ENCODE measurements at places on chromosomes 7 and 10.

DNA sequence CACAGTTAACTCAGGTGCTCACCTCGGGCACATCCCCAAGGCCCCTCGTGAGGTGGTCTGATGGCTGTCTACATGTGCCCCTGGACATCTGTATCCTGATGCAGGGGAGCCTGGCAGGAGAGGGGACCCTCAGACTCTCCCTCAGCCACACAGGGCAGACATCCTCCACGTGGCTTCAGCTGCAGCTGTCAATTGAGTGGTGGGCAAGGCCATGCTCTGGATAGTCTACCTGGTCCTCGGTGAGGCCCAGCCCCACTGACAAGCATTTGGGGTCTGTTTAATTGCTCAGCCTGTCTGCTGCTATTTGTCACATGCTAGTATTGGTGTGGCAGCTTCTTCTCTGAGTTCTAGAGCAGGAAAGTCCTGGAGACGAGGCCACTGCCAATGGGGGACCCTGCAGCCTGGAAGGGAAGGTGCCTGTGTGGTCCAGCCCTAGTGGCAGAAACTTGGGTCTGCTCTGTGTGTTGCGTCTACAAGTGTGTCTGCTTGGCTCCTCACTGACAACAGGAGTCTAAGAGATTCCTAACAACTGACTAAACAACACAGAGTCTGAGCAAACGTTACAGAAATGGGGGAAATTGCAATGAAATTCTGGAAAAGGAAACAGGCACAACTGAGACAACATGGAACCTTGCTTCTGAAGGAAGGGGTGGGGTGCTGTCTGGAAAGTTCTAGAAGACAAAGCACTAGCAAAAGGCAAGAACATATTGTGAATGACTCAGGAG, 59.3 kb upstream of the IGFBP3 start:
- DNase-seq = no peak

GRCh38 chr7:99731638-99732374, 3.2 kb downstream of the CYP3A7 start:
- DNase-seq = no peak

DNA sequence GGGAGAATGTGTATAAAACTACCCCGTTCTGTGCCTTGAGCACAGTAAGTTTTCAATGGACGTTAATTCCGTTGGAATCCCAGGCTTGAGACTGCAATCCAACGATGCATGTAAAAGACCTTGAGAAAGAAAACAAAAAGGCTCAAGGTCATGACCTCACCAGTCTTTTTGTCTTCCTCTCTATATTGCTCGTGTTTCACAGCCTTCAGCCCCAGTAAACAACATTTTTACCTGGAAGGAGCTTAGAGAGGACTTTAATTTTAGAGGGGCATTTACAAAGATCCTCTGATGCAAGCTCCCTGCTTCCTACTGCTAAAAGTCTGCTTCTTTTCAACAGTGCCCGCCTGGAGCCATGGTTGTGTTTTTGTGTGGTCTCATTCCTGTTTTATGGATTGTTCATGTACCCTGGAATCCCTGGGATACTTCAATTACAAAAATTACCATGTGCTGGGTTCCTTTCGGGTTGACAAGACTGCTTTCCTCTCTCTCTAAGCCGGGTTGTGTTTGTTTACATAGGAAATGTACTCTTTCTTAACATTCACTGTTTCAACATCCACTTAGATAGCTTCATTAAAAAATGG, 320.1 kb upstream of the NFE2L3 start:
- DNase-seq = no peak

DNA sequence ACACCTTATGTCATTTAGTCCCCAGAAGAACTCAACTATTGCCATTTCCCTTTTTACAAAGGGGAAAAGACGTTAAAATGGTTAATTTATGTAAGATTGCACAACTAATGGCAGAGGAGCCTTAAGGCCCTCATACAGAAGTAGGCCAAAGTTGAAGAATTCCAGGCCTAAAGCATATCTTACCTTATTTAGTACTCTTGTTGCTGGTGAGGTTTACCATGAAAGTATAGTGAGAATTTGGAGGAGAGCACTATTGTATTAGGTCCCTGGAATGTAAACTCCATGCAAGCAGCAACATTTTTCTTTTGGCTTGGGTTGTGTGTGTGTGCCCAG, 731 bp upstream of the CRPPA start:
- no peak for DNase-seq

DNA sequence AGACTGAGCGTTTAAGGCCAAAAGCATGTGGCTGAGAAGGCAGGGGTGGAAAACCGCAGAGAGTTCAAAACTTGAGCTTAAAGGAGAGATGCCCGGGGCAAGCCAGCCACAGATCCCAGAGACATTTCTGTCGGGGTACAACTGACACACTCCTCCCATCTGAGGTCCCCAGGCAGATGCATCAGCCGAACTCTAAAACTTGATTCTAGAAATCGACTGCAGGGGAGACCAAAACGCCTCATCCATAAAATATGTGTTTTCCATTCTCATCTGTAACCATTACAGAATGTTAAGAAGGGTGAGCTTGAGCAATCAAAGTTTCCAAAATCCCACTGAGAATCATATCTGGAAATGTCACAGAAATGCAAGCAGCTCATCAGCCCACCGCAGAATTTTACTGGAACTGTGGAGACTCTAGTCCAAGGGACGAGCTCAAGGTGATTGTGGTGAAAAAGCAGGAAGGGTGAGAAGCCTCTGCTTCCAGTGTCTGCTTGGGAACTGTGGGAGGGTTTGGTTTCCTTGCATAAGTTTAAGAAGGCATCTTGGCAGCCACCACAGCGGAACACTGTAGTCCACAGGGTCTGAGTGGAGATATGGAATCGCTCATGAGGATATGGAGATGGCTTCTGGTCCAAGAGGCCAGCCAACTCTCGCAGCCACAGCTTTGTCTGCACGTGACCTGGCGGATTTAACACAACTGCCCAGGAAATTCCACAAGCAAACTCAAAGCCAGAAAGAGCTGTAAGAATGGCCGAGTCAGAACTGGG, 249.2 kb downstream of the SFMBT2 start:
- DNase-seq = no peak

Data from hippocampal formation (tissue), 2 donors.